ENCODE measurements at places on chromosomes 7 and 10.

- DNase-seq: no peak
Measured at GRCh38 chr10:77726732-77727131, 89.1 kb upstream of the KCNMA1 start.

DNA sequence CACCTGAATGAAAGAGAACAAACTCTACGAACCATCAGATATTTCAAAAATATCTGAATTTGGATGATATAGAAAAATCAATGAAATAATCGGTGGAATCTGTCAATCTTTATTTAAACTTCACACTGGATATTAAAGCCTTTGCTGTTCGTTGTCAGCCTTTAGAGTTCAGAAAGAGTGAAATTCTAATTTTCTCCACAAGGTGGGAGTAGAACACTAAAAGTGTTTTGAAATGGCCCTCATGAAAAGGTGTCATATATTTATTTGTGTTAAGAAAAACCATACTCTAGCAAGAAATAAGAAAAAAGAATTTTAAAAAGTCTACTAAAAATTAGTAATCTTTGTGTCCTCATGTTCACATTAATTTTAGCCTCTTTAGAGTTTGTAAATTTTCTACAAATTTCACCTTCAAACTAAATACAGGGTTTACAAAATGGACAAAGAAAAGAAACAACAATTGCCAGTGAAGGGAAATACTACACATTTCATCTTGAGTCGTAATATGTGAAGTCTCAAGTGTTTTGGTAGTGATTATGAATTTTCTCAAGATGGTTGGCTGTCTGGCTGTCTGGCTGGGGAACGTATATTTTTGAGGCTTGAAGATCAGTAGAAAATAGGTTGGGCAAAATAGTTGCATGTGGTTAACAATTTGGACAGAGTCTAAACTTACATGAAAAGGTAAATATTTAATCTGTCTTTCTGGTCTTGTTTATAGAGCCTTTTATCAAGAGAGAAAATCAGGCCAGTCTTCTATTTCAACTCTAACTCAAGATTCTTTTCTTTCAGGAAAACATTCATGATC, 43.7 kb downstream of the DNAJB9 start:
- no peak for DNase-seq

DNA sequence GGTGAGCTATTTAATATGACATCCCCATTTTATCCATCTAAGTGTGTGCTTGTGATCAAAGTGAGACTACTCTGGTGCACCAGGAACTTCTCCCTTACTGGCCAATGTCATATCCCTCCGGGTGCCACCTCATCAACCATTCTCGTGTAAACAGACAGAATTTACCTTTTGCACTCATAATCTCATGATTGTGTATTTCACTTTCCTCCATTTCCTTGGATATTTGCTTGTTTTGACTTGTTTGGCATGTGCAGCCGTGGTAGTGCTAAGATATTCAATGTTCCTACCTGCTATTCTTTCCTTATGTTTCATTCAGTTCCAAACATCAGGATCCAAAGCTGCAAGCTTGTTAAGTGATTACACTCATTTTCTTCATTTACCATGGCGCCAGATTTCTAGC, 280.5 kb upstream of the SP8 start:
- no peak for DNase-seq

GRCh38 chr10:106495931-106496330, 668.6 kb downstream of the SORCS1 start:
- no peak for DNase-seq

DNA sequence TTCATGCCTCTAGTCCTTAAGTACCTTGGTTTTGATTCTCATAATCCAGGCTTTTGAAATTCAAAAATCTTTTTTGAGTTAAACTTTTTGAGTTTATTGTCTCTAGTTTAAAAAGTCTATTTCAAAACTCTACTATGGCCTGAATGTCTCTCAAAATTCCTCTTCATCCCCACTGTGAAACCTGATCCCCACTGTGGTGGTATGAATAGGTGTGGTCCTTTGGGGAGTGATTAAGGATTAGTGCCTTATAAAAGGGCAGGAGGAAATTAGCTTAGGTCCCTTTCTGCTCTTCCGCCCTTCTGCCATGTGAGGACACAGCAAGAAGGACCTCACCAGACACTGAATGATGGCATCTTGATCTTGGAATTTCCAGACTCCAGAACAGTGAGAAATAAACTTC, 44.1 kb upstream of the JAZF1 start:
- no peak for DNase-seq

- no peak for DNase-seq
Measured at GRCh38 chr10:67666416-67667034, 29.5 kb downstream of the CTNNA3 start.

DNA sequence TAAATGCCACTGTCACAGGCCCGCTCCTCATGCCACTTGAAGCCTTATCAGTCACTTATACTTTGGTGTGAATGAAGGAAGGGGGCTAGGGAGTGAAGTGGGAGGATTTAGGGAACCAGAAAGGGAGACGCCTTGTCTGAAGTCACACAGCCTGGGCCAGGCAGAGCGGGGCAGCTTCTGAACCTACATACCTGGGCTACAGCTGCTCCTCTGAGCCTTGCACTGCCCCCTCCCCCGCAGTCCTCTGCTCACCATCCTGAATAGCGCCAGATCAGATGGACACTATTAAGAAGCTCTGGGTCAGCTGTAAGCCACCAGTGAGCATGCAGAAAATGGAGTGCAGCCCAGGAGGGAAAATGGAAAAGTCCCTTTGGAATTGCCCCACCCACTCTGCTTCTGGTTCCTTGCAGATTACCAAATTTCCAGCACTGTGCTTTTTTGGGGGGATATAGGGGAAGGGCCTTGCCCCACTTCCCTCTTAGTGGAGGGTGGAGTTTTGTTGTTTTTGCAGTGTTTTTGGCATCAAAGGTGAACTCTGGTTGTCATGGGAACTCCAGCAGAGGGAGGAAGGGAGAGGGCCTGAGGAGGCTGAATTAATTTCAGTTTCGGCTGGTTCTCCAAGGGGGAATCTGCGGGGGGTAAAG, 35.0 kb upstream of the ADCYAP1R1 start:
- no peak for DNase-seq

- no peak for DNase-seq
Measured at GRCh38 chr7:118839515-118839914, 615.0 kb downstream of the ANKRD7 start.

DNA sequence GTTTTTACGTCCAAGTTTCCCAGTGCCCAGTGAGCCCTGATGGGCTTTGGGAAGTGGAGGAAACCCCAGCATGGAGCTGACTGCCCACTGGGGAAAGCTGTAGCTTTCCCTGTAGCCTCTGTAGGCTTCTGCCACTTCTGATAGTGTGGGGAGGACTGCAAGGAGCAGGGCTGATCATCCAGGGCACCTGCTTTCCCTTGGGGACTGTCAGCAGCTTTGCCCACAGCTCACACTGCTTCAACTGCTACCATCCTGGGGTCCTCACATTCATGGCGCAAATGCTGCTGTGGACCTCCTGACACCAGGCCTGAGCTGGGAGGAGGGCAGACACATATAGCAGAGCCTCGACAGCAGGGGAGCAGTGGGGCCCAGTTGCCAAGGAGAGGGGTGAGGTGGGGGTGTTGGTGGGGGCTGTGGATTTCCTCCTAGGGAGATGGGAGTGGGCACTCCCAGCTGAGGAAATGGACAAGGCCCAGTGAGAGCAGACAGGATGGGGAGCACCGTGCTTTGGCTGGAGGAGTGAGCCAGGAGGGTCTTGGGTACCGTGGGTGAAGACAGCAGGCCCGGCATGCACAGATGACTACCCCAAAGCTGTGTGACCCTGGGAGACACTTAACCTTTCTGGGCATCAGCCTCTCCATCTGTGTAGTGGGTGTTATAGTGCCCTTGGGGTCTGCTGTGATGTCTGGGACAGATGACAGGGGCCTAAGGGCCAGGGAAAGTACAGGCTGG, 16.2 kb downstream of the RAMP3 start:
- DNase-seq: no peak

GRCh38 chr10:22649994-22650393, 64.4 kb downstream of the PIP4K2A start:
- DNase-seq: no peak

- no peak for DNase-seq
Measured at GRCh38 chr7:75599244-75599781, 107.2 kb downstream of the SPDYE5 start.

- DNase-seq: no peak
Measured at GRCh38 chr10:89341649-89342048, 13.9 kb downstream of the IFIT3 start.

GRCh38 chr7:98250789-98251188, 1.2 kb downstream of the TECPR1 start:
- peak; percentile 40 for DNase-seq

DNA sequence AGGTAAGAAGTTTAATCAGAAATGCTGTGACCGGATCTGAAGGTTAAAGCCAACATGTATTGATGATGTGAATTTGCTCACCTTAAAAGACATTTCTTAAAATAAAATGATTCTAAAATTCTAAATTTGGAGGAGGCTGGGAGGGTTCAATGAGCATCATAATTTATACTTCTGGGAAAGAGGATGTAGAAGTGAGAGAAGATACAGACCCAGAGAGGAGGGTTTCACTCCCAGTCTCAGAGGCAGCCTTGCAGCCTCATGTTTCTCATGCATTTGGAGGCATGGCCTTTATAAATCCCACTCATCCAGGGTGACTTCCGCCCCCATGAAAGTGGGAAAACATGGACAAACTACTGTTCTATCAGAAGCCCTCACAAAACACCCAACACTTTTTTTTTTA, 305.6 kb upstream of the PITRM1 start:
- DNase-seq: no peak

- DNase-seq: no peak
Measured at GRCh38 chr10:101442456-101442800, 88.5 kb downstream of the BTRC start.

DNA sequence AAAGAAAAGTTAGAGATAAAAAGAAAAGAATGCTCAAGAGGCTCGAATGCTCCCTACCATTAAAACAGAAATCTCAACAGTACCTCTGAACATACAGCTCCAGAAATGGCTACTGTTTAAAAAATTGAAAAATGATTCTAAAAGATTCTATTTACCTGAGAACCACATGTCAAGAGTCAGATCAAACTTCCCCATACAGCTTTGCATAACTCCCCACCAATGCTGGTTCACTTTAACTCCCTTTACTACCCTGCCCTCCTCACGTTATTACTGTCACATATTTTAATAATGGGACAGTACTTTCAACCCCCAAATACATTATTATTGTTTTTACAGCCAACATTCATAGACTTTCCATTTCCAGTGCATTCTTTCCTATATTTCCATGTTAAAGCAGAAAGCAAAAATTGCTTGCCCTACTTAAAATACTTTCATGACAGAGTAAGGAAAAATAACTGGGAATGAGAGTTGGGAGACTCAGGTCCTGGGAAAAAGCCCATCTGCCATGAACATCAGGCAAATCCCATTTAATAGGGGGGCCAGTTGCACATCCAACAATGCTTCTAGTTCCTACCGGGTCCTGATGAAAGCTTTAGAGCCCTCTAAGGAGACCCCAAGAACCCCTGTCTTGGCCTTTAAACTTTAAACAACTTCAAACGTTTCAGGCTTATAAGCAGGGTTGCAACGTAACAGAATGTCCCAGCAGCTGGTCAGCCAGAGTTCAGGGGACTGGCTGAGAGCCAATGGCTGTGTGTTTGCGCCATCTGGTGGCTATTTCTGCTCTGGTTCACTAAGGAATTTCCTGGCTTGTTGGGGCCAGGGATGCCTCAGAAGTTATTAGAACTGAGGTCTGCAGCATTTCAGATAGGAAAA, 247.4 kb downstream of the ELMO1 start:
- DNase-seq: peak; percentile 29

- no peak for DNase-seq
Measured at GRCh38 chr10:80579849-80580637, 42.3 kb downstream of the SH2D4B start.

- peak; percentile 26 for DNase-seq
Measured at GRCh38 chr10:101817337-101818118, 716 bp downstream of the OGA start.

DNA sequence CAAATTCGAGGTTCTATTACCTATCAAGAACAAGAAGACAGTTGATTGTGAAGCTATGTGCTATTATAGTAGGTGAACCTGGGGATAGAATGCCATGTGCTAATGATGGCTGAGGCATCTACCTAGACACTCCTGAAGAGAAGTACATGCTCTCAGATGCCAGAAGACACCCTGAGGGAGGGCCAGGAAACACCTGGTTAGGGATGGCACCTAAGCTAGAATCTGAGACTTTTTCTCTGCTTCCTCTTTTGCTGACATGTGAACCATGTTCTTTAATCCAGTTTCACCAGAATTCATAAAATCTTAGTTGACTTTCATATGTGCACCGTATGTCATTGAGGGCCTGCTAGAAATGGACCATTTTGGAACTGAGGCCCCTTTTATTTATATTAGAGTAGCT, 242.8 kb downstream of the GPR158 start:
- no peak for DNase-seq

- DNase-seq: no peak
Measured at GRCh38 chr10:36181426-36182178, 539.5 kb upstream of the FZD8 start.

DNA sequence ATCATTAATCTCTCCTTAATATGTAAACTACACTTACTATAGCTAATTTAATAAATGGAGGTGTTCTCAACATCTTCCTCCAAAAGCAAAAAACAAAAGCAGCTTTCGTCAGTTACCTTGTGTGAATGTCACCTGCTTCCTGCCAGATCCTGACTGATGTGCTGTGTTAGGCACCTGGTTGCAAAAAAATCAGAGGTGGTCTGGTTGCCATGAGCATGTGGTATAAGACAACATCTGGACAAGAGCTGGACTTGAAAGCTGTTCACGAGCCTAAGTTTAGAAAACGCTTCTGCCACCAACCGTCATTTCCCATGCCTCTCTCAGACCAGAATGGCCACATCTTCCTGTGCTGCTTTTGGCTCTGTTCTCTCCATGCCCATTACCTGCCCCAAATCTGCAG, 42.0 kb upstream of the GGCT start:
- no peak for DNase-seq

DNA sequence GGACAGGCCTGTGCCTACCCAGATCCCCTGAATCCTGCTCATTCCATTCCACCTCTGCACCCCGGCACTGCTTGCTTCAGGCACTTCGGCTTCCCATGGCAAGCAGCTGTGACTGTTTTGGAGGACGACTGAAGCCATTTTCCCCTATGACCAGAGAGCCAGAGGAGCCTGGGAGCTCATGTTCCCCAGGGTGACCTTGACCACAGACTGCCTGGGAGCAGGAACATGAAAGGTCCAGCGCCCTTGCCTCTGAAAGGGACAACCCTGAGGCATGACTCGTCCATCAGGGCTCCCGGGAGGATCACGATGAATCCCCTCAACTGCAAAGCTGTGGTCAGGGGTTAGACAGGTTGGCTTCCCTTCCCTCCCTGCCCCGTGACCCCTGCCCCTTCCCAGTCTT, 16.7 kb upstream of the HMX3 start:
- DNase-seq: no peak

All from effector CD4-positive, alpha-beta T cell (primary cell).